ENCODE measurements at places on chromosomes 13 and 19. TPM values are rescaled to one million over a fixed set of nuclear protein-coding genes. Genes with fewer than 3 reads are reported as not detected.

The FBL gene
- 69.0 TPM for total RNA-seq

The ZNF540 gene
- 2.1 TPM for total RNA-seq

The ZSCAN5A gene
- total RNA-seq, result 4.3 TPM

The NR1H2 gene
- total RNA-seq, result 113 TPM

The PRKCG gene
- total RNA-seq, result under 0.01 TPM

The RHPN2 gene
- 1.4 TPM for total RNA-seq
